A549 treated with DMSO at 1 μM for 4 hours (cell line): ENCODE measurements at places on chromosomes 12 and 14. TPM values are rescaled to one million over a fixed set of nuclear protein-coding genes. Genes with fewer than 3 reads are reported as not detected.

HOXC12 gene
- total RNA-seq = not detected in 5 replicates

DAO gene
- total RNA-seq = not detected in 5 replicates

ENDOU gene
- not detected in 5 replicates for total RNA-seq

NELL2 gene
- 0.07 to 0.13 TPM (median 0.09 TPM) in 3 of 5 replicates, not detected in the others for total RNA-seq

KERA gene
- total RNA-seq = not detected in 5 replicates

CBX5 gene
- 24.2 to 34.7 TPM (median 30.7 TPM) in 5 replicates for total RNA-seq

TAS2R42 gene
- total RNA-seq = not detected in 5 replicates

DBX2 gene
- not detected in 5 replicates for total RNA-seq

ACRBP gene
- 0.21 to 0.34 TPM (median 0.23 TPM) in 3 of 5 replicates, not detected in the others for total RNA-seq

BCL2L14 gene
- total RNA-seq = not detected in 5 replicates

MYH7 gene
- total RNA-seq = not detected in 5 replicates

IL26 gene
- not detected in 5 replicates for total RNA-seq

PPP4R4 gene
- total RNA-seq = 0.22 to 0.99 TPM (median 0.38 TPM) in 5 replicates

OR6C2 gene
- total RNA-seq = not detected in 5 replicates
